ENCODE measurements at places on chromosomes 1 and 21. TPM values are rescaled to one million over a fixed set of nuclear protein-coding genes. Genes with fewer than 3 reads are reported as not detected.

IGSF9 gene
- total RNA-seq: 6.2 TPM

KLF17 gene
- not detected for total RNA-seq

TRIM58 gene
- 2.3 TPM for total RNA-seq

INSRR gene
- not detected for total RNA-seq

FAM43B gene
- total RNA-seq: 0.31 TPM

TMEM125 gene
- 3.0 TPM for total RNA-seq

BMP8B gene
- total RNA-seq: 0.08 TPM

KDF1 gene
- total RNA-seq: 26.9 TPM

NR1I3 gene
- total RNA-seq: not detected

NEK2 gene
- 23.5 TPM for total RNA-seq

KPRP gene
- total RNA-seq: 0.04 TPM

SLC25A33 gene
- 7.3 TPM for total RNA-seq

ATAD3C gene
- not detected for total RNA-seq

ANKRD45 gene
- total RNA-seq: not detected

TMPRSS3 gene
- not detected for total RNA-seq

FCRL5 gene
- total RNA-seq: not detected

SPRTN gene
- 31.2 TPM for total RNA-seq

PGM1 gene
- 104 TPM for total RNA-seq

S100A7 gene
- total RNA-seq: 13.3 TPM

HSD3B1 gene
- total RNA-seq: not detected

KPNA6 gene
- total RNA-seq: 43.7 TPM

C4BPA gene
- total RNA-seq: not detected

DCST1 gene
- total RNA-seq: not detected

PGLYRP4 gene
- 0.55 TPM for total RNA-seq

CCDC190 gene
- not detected for total RNA-seq

AMY2A gene
- total RNA-seq: not detected

RNPC3 gene
- 5.7 TPM for total RNA-seq

RASSF5 gene
- 3.0 TPM for total RNA-seq

DSCAM gene
- 2.6 TPM for total RNA-seq

HMGN2 gene
- total RNA-seq: 268 TPM

F13B gene
- total RNA-seq: not detected

FCRL2 gene
- total RNA-seq: not detected

DTL gene
- total RNA-seq: 15.3 TPM

RAB7B gene
- 28.8 TPM for total RNA-seq

CSF1 gene
- total RNA-seq: 6.6 TPM

FBXO42 gene
- 9.8 TPM for total RNA-seq

DDAH1 gene
- 2.4 TPM for total RNA-seq

GBP7 gene
- not detected for total RNA-seq

TCHH gene
- 0.04 TPM for total RNA-seq

ITLN2 gene
- total RNA-seq: not detected

ARTN gene
- total RNA-seq: 139 TPM

ALX3 gene
- total RNA-seq: not detected

THEM5 gene
- total RNA-seq: not detected

KISS1 gene
- total RNA-seq: not detected

NPHS2 gene
- total RNA-seq: not detected

CFHR1 gene
- total RNA-seq: not detected

TXNIP gene
- total RNA-seq: 22.7 TPM

DDR2 gene
- 6.1 TPM for total RNA-seq

SERPINC1 gene
- not detected for total RNA-seq

LRRIQ3 gene
- 0.39 TPM for total RNA-seq

PARS2 gene
- total RNA-seq: 4.3 TPM

PEX10 gene
- 40.7 TPM for total RNA-seq

CLDN14 gene
- not detected for total RNA-seq

TEX38 gene
- not detected for total RNA-seq

ITLN1 gene
- not detected for total RNA-seq

LDLRAD2 gene
- total RNA-seq: not detected

SYNJ1 gene
- total RNA-seq: 3.0 TPM

GPATCH4 gene
- 18.7 TPM for total RNA-seq

AUNIP gene
- total RNA-seq: 5.2 TPM
